ENCODE measurements at places on chromosomes 3 and 15.

GRCh38 chr3:187002915-187003314 lies 72.6 kb downstream of the ST6GAL1 start:
- no peak for DNase-seq

DNA sequence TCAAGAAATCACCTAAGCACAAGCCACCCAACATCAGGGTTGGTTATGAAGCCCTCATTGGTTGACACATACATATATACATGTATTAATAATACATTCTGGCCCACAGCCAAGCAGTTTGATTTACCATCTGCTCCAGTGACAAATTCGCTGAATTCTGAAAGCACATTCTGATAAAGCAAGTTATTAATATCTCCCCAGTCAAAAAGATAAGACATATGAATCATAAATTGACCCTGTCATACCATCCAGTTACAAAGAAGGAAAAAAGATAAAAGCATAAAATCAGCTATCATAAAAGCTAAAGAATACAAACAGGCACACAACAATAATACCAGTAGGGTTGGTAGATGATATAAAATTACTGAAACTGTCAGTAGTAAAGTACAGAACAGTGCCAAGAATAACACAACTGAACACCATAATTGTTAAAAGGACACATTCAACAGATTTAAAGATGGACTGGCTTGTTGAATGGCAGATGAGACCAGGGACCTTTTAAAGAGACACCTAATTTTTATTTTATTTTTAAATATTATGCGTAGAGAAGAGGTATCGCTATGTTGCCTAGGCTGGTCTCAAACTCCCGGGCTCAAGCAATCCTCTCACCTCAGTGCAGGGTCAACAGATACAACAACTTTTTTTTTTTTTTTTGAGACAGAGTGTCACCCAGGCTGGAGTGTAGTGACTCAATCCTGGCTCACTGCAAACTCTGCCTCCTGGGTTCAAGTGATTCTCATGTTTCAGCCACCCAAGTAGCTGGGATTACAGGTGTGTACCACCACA lies 7.7 kb downstream of the SNX4 start:
- peak; percentile 21 for DNase-seq

- DNase-seq = no peak
Measured at GRCh38 chr15:101692801-101693598, 31.3 kb downstream of the TARS3 start.

DNA sequence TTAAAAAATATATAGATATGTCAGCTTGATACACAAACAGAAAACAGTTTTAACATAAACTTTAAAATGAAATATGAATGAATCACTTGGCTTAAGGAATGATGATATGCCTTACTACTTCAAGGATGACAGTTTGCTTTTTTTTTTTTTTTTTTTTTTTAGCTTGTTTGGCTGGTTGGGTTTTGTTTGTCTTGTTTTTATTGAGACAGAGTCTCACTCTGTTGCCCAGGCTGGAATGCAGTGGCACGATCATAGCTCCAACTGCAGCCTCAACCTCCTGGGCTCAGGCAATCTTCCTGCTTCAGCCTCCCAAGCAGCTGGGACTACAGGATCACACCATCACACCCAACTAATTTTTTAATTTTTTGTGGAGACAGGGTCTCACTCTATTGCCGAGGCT lies 14.5 kb downstream of the LRRC2 start:
- no peak for DNase-seq

DNA sequence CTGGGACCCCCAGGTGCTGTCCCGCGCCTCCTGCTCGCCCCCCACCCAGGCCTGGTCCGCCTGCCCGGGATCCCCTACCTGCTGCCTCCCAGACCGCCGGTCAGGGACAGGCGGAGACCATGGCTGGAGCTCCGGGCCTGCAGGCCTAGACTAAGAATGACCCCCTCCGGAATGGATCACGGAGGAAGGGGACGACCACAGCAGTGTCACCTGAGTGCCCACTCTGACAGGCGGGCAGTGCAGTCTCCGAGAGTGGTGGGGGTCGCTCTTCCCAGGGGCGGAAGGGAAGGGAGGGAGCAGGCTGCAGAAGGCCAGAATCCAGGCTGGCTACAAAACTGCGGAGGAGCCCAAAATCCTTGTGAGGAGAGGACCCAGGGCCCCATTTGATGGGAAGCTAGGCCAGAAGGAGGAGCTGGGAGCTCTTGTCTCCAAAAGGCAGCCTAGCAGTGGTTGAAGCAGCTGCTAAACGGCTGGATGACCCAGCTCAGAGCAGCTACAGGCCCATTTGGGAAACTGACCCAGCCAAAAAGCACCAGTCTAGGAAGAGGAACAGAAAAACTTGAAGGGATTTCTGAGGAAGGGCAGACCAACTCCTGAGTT lies 908 bp upstream of the RAB43 start:
- no peak for DNase-seq
